NCI-H1092 treated with DMSO at 0.1 percent for 48 hours (cell line): ENCODE measurements at places on chromosomes 5 and 9.

DNA sequence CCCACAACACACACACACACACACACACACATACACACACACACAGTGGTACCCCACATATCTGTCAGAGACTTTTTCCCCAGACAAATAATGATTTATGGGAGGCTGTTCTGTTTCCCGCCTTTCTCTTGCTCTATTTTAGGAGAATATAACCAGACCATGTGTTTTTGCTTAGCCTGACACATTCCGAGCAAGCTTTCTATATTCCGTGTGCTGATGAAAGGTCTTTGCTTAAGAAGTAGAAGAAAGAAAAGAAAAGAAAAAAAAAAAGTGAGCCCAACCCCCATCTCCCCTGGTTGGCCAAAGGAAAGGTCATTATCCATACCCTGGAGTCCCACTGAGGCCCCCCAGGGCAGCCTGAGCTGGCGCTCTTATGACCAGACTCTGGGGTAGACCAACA lies 338.6 kb downstream of the SLIT3 start:
- DNase-seq = no peak

- no peak for DNase-seq
These were observed 509.8 kb upstream of the TLE4 start for GRCh38 chr9:79061752-79062616.

DNA sequence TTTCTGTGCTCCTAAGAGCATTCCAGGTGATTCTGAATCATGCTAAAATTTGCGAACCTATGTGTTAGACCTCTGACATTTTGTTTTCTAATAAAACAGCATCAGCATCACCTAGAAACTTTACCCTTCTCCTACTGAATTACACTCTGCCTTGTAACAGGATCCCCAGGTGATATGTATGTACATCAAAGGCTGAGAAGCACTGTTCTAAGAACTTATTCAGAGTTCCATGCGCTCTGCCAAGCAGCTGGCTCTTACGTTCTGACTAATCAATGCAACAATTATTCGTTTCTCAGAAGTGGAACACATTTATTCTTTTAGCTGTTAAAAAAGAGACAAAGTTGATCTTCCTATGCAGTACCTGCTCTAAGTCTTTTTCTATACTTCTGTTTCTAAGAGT lies 228.6 kb downstream of the SLF1 start:
- DNase-seq = no peak

DNA sequence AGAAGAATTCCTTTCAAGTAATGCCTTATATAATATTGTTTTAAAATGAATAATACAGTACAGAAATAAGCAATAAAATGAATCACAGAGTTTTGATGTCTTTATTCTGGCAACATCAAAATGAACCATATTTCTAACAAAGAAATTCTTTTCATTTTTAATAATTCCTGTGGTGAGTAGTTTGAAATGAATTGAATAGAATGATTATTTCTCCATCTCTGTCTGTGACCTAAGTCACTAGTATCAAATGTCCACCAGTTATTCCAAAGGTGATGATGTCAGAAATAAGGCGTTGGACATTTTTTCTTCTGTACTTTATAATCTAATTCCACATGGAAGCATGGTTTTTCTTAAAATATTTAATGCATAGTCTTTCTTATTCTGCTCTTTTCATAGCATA lies 106.2 kb downstream of the ADAMTSL1 start:
- no peak for DNase-seq

- DNase-seq = no peak
These were observed 56.1 kb downstream of the WDR70 start for GRCh38 chr5:37435261-37435660.

DNA sequence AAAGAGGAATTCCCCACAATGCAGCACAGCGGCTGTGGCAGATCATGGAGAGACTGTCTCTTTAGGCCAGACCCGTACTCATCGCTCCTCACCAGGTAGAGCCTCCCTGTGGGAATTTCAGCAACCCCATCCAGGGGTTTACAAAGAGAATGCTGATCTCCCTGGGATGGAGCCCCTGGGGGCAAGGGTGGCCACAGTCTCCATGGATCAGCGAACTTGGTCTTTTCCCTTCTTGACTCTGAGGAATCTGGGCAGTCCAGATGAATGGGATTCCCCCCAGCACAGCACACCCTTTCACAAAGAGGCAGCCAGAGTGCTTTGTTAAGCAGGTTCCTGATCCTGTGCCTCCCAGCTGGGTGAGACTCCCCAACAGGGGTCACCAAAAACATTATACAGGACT lies 108.7 kb upstream of the RGMB start:
- DNase-seq = no peak

GRCh38 chr5:165956854-165957253 lies 2334.6 kb upstream of the WWC1 start:
- DNase-seq = no peak

- DNase-seq = no peak
These were observed 64.8 kb upstream of the SLC1A1 start for GRCh38 chr9:4425319-4426045.

DNA sequence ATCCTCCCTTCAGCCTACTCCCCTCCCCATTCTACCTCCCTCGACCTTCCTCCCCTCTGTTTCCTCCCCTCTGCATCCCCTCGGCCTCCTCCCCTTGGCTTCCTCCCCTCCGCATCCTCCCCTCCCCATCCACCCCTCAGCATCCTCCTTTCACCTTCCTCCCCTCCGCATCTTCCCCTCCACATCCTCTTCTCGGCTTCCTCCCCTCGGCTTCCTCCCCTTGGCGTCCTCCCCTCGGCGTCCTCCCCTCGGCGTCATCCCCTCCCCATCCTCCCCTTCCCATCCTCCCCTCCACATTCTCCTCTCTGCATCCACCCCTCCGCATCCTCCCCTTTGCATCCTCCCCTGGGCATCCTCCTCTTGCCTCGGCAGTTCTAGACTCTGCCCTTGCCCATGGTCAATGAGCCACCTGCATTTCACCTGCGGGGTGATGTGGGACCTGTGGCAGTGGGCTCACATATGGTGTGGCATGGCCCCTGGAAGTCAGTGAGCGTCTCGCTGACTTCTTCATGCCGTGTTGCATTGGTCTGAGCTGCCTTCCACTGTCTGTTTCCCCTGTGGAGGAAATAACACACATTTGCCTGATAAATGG lies 113.0 kb downstream of the WNK2 start:
- DNase-seq = no peak

DNA sequence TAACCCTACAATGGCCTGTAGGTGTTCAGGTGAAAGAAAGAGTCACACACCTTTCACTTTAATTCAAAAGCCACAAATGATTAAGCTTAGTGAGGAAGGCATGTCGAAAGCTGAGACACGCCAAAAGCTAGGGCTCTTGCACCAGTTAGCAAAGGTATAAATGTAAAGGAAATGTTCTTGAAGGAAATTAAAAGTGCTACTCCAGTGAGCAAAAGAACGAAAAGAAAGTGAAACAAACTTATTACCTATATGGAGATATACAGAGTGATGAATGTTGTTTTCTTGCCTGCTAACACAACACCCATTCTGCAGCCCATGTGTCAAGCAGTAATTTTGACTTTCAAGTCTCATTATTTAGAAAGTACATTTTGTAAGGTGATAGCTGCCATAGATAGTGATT lies 254.2 kb upstream of the SLC24A2 start:
- no peak for DNase-seq

GRCh38 chr5:175235251-175235960 lies 208.6 kb downstream of the DRD1 start:
- DNase-seq = no peak

GRCh38 chr5:154756868-154757813 lies 2.0 kb downstream of the LARP1 start:
- DNase-seq = no peak

DNA sequence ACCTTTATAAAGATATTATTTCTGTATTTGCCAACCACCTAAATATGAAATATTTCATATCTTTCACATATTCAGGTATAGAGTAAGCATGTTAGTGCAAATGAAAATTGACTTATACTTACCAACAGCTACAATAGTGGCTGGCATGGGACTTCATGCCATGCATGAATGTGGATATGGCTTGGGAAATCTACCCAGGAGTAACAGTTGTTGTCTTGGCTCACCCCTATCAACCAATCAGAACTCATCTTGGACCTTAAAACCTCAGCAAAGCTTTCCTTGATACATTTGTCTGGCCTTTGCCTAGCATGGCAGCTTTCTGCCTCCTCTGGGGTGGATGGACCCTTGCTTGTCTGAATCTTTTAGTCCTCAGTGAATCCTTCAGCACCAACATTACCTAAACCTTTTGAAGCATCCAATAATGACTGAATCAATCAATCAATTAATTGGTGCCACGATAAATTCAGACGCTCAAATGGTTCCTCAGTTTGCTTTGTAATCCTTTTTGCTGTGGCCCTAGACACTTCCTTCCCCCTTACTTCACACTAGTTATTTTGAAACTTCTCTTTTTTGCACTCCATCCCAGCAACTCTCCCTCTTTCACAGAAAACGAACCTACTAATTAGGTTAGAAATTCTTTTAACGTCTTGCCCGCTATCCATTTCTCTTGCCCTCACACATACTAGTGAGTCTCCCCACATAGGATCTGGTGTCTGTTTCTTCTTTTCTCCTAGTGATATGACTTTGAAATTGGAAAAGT lies 132.3 kb upstream of the ZNF608 start:
- no peak for DNase-seq

DNA sequence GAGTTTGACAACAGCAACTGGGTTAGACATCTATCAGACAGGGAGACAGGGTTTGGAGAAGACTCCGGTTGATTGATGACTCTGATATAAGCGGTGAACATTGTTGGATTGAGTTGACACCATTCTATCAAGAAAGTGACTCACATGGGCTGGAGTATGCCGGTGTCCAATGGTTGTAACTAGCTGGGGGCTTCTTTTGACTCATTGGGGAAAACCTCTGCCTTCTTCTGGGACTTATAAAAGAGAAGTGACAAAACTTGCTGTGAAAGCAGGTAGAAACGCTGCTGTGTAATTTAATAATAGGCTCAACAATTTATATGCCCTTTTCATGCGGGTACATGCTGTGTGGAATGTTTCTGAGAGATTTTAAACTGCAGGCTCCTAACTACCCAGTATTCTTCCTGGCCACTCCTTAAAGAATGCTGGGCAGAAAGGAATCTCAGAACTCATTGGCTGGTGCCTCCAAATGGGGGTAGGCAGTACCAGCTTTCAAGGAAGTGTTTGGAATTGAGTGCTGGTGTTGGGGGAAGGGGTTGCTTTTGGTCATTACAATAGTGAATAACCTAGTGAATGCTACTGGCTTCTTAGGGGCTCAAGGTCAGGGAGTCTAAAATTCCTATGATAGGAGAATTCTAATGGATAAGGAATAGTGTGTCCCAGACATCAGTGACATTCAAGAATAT lies 43.9 kb downstream of the FYB1 start:
- DNase-seq = no peak

DNA sequence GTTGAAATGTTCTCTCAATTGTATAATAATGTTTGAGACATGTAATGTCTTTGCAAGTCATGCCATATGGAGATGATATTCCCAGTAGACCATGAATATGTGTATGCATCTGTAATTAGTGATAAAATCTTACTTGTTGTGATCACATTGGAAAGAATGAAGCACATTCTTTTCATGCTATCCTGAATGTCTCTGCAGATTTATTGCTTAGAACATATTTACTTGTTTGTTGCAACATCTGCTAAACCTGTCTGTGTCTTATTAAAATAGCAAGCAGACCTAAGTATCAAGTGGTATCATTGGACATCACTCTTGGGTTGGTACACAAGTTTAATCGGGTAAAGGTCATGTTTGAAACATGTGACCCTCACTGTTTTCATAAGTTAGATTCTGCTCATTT lies 265.5 kb upstream of the CD180 start:
- no peak for DNase-seq

DNA sequence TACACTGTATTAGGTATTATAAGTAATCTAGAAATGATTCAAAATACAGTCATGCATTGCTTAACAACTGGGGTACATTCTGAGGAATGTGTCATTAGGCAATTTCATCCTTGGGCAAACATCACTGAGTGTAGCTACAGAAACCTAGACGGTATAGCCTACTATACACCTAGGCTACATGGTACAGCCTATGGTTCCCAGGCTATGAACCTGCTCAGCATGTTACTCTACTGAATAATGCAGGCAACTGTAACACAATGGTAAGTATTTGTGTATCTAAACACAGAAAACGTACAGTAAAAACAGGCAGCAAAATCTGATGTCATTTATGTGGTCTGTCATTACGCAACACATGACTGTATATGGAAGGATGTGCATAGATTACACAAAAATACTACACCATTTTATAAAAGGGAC lies 96.8 kb downstream of the RAPGEF6 start:
- DNase-seq = no peak

- peak; percentile 65 for DNase-seq
These were observed 121.8 kb downstream of the MCTP1 start for GRCh38 chr5:95163079-95163478.

- no peak for DNase-seq
These were observed 50.3 kb downstream of the NSUN2 start for GRCh38 chr5:6582507-6583048.

GRCh38 chr9:82299870-82300269 lies 311.3 kb downstream of the SPATA31D1 start:
- no peak for DNase-seq

- DNase-seq = no peak
These were observed 136.5 kb downstream of the CDK5RAP2 start for GRCh38 chr9:120443489-120443888.

- DNase-seq = no peak
These were observed 91.9 kb upstream of the PAPPA start for GRCh38 chr9:116061546-116062205.

- no peak for DNase-seq
These were observed 1200.6 kb downstream of the PTPRD start for GRCh38 chr9:9412241-9412640.

GRCh38 chr5:150479416-150479815 lies 28.5 kb upstream of the NDST1 start:
- DNase-seq = no peak

GRCh38 chr9:110309681-110310080 lies 28.0 kb downstream of the TXNDC8 start:
- no peak for DNase-seq

DNA sequence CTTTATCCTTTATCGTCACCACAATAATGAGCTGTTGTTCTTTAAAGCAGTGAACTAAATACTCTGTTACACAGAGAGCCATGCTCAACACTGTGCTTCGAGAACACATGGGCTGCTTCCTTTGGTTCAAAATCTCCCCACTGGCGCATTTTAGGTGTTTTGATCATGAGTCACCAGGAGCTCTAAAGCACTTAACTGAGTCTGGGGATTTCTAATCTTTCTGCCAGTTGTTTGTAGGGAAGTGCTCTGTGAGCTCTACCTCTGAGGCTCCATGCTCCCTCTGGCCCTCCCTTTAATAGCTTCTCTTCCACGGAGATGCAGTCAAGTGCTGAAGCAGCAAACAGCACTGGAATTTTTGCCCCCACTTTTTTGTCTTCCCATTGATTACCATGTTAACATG lies 17.0 kb downstream of the ERAP2 start:
- DNase-seq = no peak

DNA sequence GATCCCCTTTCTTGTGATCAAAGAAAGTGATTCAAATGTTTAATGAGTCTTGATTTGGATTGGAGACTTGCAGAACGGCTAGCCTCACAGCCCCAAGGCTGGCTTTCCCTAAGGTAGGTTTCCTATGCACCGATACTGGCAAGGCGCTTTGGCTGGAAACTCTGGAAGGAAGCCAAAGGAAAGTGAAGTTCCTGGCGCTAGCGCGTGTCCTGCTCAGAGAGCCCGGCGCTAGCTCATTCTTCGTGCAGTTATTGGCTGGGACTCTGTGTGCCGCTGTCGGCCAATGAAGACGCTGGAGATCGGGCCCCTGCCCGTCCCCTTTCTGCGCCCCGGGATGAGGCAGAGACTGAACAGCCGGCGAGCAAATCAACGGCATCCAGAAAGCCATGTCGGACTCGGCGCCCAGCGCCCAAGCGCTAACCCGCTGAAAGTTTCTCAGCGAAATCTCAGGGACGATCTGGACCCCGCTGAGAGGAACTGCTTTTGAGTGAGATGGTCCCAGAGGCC lies at the start of gene PCDHGC3:
PCDHGC3 (plus strand) TSS at position 342 of the 507 bp plus-strand sequence; CDS start at position 493, 151 bp downstream.
- DNase-seq = peak; percentile 65

- no peak for DNase-seq
These were observed 47.2 kb downstream of the AOPEP start for GRCh38 chr9:94773655-94774054.
